Left forelimb (tissue), 1 donor: ENCODE measurements at places on chromosomes 3 and 15.

DNA sequence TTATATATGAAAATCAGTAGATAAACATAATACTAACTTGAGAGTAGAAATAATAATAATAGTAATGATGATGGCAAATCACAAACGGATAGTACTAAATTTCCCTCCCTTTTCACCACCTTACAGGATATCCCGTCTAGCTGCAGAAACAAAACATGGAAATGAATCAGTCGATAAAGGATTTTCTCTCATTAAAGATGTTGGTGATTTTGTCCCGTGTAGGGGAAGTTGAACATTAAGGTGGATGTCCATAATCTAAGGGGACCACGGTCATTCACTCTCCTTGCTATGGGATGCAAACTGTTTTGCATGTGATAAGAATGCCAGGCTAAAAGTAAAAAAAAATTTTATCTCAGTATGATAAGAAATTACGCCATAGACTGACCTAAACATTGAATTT lies 1027.7 kb upstream of the NR2F2 start:
- no peak for DNase-seq

DNA sequence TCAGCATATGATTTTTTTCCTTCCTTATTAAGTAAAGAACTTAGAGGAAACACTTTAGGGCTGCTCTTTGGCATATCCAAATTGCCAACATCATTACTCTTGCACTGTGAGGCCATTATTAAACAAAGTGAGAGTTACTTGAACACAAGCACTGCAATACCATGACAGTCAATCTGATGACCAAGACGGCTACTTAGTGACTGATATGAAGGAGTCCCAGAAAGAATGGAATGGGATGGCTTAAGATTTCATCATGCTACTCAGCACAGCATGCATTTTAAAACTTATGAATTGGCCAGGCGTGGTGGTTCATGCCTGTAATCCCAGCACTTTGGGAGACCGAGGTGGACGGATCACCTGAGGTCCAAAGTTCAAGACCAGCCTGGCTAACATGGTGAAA lies 55.2 kb downstream of the FAM98B start:
- DNase-seq: no peak

DNA sequence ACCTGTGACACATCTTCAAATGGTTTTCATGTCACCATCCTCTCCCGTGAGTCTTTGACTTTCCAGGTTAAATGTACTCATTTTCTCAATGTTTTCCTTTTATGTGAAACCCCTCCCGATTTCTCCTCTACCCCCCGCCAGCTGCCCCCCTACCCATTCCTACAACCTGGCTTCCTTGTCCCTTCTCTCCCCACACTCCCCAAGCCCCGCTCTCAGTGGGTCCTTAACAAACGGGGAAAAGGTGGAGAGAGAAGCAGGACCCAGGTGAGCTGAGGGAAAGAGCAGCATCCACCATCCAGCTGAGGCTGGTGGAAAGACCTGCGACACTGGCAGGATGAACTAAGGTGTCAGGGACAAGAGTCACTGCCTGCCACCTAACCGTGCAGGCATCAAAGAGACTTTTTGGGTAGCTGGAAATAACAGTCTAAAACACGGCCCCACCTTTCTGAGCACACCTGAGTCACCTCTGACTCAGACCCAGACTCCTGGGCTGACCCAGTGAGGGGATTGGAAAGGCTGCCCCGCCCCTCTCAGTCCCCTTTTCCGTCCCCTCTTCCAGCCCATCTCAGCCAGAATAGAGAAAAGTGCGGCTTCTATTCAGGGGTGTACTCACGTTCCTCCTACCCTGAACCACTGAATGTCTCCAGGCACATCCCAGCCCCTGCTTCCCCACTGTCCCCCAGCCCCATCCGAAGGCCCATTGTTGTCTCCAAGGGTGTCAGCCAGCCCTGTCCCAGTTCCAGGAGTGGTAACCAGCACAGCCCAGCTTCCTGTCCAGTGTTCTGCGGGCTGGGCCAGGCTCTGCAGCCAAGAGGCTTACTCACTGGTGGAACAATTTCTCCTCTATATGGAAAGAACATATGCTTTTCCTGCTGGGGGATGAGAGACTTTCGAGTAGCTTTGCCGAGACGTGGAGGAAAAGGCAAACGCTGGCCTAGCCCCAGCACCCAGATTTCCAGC lies 20.4 kb downstream of the ISG20 start:
- no peak for DNase-seq

GRCh38 chr3:19487386-19487785 lies 339.1 kb downstream of the KCNH8 start:
- no peak for DNase-seq

DNA sequence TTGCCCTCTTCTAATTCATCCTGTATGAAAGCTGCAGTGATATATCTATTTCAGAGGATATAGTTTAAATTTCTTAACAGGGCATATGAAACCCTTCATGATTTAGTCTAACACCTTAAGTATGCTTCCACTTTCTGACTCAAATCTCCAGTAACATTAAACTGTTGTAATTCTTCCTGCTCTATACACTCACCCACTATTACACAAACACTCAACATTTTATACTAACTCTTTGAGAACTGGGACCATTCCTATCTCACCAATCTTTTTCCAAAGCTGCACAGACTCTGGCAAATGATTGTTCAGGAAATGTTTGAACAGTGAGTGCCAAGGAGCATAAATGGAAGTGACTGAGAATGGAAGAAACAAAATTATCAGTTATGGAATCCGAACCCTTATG lies 560.4 kb upstream of the DPPA4 start:
- DNase-seq: no peak

GRCh38 chr15:63513271-63513670 lies 8.9 kb downstream of the USP3 start:
- DNase-seq: no peak

DNA sequence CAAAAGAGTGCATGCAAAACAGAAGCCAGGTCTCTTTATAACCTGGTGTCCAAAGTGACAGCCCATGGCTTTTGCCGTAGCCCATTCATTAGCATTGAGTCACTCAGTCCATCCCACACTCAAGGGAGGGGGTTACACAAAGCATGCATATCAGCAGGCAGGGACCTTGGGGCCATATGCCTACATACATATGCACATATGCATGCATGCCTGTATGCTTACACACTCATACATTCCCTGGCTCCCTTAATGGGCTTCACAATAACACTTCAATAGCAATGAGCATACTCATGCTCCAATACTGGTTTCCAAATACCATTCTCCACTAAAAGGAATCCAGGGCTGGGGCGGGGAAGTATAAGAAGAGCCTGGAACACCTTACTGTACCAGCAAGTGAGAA lies 22.0 kb downstream of the TRPM1 start:
- DNase-seq: no peak

- no peak for DNase-seq
These were observed 51.6 kb downstream of the GATM start for GRCh38 chr15:45326741-45327140.

DNA sequence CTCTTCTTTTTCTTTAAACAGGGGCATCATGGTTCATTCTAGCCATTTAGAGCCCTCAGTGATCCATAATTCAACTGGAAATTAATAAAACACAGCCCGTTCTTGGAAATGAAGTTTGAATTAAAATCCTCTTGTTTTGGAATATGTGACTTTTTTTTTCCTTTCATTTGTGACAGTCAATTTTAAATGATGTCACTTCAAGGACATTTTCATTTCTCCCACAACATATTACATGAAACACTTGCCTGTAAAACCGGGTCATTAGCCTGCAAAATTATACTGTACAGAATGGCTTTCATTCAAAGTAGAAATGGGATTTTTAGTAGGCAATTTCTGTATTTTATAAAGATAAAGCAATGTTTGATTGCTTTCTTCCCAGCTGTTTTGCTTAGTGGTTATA lies 789 bp upstream of the SEMA6D start:
- DNase-seq: no peak

- no peak for DNase-seq
These were observed 121.9 kb downstream of the CHST2 start for GRCh38 chr3:143241481-143241951.

- DNase-seq: peak; percentile 87
These were observed 5.6 kb upstream of the MECOM start for GRCh38 chr3:169668957-169669741.

DNA sequence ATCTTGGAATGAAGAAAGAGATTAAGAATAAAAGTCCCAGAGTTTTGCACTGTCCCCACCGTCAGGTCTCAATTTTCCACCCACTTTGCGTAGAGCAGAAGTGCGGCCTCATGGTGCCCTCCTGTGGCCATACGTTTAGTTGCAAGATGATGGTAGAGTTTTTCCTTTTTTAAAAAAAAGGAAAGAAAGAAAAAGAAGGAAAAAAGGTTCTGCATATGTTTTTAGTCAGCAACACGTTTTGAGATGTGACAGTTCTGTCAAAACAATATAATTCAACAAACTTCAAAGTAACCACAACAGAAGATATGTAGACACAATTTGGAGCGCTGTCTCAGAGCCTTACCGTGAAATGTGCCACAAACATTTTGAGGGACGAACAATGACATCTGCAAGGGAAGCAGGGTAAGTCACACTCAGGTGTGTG lies 24.6 kb downstream of the EBLN2 start:
- no peak for DNase-seq

- DNase-seq: no peak
These were observed 2.2 kb downstream of the MBNL1 start for GRCh38 chr3:152270937-152271336.

DNA sequence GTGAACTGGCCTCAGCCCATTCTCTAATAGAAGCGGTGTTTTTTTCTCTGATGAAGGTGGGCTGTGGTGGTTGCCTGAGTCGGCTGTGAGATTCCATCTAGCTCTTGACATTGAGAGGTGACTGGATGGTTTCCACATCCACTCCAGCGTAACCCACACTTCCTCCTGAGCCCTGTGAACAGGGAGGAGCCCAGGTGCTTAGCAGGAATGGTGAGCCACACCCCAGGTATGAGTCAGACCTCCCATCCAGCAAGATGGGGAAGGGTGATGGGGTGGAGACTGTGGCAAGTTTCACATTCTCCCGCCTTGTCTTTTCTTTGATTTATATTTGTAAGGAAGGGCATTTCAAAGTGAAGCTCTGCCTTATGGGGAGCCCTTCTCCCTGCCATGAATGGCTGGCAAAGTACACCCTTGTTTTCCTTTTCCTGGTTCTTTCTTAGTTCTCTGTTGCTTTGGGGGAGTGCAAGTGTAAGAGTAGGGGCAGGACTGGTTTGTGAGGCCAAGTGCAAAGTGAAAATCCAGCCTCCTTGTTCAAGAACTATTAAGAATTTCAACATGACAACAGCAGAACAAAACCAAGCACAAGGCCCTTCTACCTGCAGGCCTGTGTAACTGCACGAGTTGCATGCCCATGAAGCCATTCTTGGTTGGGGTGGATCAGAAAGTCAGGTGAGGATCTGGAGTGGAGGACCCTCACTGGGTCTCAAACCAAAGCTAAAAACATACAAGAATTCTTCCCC lies 4.6 kb upstream of the TPRG1 start:
- no peak for DNase-seq

GRCh38 chr3:161388855-161389254 lies 17.5 kb upstream of the SPTSSB start:
- DNase-seq: no peak

GRCh38 chr3:48477959-48478520 lies 25.9 kb downstream of the SHISA5 start:
- no peak for DNase-seq

- no peak for DNase-seq
These were observed 48.6 kb downstream of the CHST2 start for GRCh38 chr3:143167969-143168854.

GRCh38 chr15:64530918-64531317 lies 70.5 kb downstream of the ZNF609 start:
- DNase-seq: no peak

DNA sequence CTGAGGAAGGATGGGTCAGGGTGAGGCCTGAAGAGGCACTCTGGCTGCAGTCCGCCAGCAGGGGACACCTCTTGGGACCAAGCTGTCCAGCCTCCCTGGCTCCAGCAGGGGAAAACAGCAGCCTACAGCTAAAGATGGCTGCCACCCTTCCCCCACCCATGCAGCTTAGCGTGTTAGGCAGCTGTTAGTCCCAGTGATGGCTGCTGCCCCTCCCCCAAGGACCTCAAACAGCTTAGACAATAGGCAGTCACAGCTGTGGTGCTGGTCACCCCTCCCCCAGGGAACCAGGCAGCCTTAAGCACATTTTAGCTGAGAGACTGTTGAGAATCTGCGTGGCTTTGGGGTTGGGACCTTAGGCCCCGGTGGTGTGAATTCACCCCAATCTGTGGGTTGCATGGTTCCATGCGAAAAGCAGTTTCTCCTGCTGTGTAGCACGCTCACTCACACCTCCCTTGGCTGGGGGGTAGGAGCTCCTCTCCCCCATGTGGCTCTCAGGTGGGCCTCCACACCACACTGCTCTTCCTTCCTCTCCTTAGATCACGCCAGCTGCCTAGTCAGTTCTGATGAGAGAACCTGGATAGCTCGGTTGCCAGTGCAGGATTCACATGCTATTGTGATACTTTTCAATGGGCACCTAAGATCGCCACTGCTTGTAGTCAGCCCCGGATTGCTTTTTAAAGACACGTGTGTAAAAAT lies 140.5 kb upstream of the CADPS start:
- no peak for DNase-seq

- no peak for DNase-seq
These were observed 567.8 kb downstream of the ROBO1 start for GRCh38 chr3:79199966-79200365.

DNA sequence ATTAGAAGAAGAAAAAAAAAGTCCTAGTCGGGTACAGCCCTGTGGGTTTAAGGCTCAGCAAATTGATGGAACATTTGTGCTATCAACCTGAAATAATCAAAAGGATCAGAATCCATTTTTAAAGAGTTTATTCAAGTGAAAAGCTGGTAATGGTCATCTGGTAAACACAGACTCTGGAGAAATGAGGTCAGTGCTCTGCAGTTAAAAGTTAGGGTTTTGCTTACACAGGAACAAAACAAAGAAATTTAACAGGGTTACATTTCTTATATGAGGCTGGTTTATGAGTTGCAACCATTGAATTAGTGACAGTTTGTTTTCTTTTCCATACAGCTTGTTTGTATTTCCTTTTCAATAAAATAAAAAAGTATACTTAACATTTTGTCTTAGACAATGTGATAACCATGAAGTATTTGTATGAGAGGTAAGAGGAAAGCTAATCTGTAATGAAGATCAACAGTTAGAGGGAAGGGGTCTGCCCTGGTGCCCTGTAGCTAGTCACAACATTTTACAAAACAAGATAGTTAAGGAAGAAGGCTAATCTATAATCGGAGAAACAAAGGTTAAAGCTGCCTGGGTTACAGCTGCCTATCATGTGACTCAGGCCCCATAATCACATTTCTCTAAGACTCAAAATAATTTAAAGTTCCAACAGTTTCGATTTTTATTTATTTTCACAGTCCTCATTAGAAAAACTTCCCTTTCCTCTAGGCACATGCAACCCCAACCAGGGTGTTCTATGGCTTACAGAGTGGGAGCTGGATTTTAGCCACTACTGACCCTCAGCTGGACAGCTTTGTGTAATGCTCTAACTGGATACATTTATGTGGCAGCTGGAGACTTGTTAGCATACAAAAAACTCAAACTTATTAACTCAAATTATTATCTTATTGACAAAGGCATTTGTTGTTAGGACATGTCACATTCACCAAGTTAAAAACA lies 98.1 kb upstream of the ACP3 start:
- no peak for DNase-seq

- no peak for DNase-seq
These were observed 537.5 kb upstream of the CCDC54 start for GRCh38 chr3:106839576-106840280.
